KBM-7 (cell line): ENCODE measurements at places on chromosomes 12 and 14.

- no peak for DNase-seq
These were observed 267.7 kb upstream of the DIO3 start for GRCh38 chr14:101293605-101294004.

DNA sequence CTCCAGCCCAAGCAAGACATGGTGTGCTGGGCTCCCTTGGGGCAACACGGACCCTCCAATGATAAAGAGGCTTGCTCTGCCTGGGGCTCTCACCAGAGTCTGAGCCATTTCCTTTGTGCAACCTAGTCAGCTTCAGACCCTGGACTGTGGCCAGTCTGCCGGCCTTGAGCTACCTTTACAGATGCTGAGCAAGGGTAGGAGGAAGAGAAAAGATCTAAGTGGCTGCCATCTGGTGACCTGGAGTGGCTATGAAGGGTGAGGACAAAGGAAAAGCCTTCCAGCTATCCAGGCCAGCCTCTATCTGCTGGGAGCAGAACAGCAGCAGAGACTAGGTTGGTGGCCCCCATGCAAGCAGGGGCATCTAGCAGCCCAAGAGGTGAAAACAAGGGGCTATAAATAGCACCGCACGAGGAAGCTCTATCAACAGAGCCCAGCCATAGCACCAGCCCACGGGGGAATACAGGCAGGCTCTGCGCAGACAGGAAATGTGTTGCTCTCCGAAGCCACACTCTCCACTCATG, 230.1 kb downstream of the FOXN3 start:
- peak; percentile 45 for DNase-seq

DNA sequence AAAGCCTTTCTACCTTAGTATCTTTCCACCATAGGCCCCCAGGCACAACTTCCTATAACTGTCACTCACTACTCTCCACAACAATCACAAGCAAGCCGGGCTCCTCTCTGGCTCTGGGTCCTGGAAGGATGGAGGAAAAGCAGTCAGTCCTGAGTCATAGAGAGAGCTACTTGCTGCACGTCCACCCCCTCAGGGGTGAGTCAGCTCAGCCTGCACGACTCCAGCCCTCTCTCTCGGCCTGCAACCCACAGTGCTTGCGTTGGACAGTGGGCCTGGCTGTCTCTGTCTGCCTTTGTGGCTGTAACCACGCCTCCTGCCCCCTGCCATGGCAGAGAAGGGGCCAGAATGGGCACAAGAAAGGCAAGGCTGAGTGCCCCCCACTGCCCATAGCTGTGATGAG, 154.1 kb upstream of the FKBP4 start:
- DNase-seq, result no peak

DNA sequence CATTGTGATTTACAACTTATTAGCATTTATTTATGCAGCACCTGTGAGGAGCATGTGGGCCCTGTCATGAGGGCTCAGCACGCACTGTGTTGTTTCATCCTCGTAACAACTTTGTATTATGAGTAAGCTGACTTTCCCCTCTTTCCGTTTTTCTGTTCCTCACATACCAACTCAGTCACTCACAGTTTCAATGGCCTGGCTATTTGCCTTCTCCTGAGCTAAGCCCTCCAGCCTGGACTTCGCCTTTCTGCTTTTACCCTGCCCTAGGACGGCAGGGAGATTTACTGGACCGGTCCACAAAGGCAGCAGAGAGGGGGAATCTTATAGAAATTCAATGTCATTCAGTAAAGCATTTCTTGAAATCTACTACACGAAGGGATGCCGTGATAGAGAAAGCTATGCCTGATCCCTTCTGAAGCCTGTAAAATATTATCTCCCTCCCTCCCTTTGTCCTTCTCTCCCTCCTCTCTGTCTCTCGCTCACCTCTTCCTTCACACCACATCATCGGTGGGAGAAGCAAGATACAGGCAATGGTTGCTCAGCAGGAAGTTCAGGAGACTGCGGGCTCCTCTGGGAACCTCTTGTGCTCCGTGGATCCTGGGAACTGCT, 219.2 kb upstream of the TBX3 start:
- no peak for DNase-seq

- no peak for DNase-seq
These were observed 4.2 kb downstream of the PTPN6 start for GRCh38 chr12:6955108-6956020.

DNA sequence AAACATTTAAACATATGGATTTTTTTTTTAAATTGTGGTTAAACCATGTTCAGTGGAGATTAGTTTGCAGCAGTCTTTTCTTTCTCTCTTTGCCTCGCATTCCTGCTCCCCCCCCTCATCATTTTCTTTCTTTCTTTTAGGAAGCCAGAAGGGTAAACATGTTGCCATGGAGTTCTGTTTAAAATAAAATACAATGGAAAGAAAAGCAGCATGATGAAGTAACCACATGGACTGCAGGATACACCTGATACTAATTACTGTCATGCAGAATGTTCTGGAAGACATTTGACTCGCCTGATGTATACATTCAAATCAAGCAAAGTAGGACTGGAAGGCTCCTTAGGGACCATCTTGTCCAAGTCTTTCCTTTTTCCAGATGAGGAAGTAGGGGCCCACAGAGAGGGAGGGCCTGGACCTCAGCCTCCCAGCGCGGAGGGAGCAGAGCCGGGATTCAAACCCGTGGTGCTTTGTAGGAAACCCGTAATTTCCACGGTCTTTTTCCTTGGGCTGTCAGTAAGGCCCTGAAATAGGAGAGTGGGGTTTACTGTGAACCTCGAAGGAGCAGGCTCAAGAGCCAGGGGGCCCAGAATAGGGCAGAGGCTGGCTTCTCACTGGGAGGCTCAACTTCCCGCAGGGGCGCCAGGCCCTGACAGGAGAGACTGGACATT, 2.4 kb upstream of the MEG3 start:
- DNase-seq, result no peak

DNA sequence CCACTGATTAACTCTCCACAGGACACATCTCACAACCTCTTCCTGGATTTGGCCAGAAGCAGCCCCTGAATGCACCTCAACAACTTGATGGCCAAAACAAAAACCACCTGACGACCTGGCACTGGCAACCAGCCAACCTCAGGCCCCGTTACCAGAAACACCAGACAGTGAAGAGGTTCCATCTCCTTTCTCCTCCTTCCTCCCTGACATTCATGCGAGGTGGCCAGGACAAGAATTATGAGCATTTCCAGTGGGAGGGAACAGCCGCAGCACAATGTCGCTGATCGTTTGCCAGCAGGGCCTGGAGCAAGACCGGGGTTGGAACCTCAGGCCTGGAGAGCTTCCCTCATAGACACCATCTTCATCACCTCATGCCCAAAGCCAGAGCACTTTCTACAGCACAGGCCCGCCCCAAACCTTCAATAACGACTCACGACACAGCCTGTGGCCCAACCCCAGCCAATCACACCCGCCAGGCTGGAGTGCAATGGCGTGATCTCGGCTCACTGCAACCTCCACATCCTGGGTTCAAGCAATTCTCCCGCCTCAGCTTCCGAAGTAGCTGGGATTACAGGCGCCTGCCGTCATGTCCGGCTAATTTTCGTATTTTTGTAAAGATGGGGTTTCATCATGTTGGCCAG, 48.7 kb downstream of the CCDC88C start:
- no peak for DNase-seq

DNA sequence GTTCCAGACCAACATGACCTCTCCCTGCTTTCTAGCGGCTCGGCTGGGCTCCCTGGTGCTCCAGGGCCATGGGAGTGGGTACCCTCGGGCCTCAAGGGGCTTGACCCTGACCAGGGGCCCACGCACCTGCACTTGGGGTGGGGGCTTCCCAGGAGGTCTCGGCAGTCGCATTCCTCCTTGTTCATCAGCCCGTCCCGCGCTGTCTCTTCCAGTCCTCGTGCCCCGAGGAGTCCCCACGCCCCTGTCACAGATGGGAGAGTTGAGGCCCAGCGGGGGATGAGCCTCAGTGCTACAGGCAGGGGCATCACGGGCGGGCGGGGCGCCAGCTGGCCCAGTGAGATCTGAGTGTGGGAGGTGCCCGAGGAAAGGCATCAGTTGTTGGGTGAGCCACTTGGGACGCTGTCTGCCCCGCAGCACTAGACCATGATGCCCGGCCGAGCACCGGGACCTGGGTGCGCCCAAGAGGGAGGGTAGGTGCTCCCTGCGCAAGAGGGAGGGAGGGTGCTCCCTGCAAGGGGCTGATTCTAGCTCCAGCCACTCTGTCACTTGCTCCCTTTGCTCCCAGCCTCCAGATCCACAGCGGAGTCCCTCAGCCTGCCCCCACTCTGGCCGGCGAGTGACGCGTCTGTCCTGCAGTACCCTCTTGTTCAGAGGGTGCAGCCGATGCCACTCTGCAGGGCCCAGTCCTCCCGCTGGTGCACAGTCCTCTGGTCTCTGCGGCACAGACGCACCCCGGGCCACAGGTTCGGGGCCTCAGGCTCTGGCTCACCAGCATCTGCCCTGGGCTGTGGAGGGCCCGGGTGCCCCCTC, 23.8 kb downstream of the MMP17 start:
- no peak for DNase-seq

- no peak for DNase-seq
These were observed 360.9 kb downstream of the NAV3 start for GRCh38 chr12:78191611-78192010.

GRCh38 chr14:69571449-69572029, 3.1 kb downstream of the CCDC177 start:
- no peak for DNase-seq
